ENCODE measurements at places on chromosomes 6 and 20.
A peak's percentile ranks its signal among the peaks of the same experiment; 100 is the strongest.

DNA sequence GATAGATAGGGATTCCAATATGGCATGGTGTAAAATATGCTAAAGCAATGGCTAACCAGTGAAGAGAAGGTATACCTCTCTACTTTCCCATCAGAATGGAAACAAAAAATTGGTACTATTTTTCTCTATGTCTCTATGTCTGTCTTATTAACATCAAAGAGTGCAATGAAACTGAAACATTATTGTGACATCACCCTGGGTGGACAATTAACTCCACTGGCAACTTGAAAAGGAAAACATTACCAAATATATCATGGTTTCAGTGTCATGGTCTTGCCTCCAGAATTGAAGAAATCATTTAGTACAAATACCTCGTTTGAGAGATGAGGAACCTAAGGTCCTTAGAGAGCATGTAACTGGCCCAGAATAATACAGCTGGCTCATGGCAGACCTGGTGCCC is 1132.5 kb upstream of the MAP3K7 start:
- DNase-seq, result no peak

GRCh38 chr20:13008761-13009681 is at the start of gene SPTLC3:
TSS of gene SPTLC3 (plus strand) at chr20:13008972. CDS start at chr20:13009268, 296 bp downstream.
- no peak for DNase-seq

DNA sequence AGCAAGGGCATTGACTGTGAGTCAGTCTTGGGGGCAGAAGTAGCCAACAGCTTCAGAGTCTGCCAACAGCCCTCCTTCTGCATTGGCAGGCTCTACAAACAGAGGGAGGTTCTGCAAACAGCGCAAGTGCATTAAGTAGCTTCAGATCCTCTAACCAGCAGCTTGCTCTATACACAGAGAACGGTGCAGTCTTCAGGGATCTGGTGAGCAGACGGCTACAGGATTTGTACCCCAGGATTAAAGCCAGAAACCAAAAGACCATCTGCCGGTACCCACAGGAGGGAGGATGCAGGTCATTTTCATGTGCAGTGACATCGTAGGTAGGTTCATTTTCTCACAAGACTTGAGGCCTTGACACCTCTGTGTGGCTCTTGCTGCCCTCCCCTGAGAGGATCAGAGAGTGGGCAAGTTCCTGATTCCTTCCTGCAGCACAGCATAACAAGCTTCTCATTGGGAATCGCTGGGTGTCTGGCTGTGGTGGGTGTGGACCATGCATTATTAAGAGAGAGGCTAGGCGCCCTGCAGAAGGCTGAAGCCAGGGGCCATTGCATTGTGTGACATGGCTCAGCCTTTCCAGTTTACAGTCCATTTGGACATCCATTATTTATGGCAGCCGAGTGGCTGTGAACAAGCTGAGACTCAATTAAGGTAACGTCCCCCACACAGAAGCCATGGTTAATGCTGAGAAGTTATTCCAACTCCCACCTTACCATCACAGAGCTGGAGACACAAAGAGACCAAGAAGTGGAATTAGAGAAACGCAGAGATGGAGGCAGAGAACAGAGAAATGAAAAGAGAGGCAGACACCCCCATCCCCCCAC is 250.0 kb downstream of the LRFN2 start:
- no peak for DNase-seq

DNA sequence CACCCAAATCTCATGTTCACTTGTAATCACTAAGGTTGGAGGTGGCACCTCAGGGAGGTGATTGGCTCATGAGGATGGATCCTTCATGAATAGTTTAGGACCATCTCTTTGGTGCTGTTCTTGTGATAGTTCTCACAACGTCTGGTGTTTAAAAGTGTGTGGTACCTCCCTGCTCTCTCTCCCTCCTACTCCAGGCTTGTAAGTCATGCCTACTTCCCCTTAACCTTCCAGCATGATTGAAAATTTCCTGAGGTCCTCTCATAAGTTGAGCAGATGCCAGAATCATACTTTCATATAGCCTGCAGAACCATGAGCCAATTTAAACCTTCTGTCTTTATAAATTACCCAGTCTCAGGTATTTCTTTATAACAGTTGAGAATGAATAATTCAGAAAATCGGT is 16.6 kb downstream of the HLA-A start:
- DNase-seq, result no peak

GRCh38 chr20:49749625-49750024 is 35.9 kb upstream of the B4GALT5 start:
- DNase-seq, result no peak

DNA sequence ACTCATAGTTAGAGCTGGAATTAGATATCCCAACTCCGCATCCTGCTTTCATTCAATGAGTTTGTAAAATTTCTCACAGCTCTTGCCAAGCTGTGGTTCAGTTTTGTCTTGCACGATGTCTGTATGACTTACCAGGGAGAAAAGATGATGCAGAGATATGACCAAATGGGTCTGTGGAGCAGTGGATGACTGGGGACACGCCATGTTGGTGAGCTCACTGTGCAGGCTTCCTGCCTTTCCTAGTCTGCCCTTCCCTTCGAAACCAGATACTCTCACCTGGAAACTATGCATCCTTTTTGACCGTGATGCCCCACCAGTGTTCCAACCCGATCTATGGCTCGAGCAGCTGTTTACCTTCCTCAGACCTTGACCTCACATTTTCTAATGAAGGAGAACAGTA is 262.7 kb upstream of the BMP2 start:
- DNase-seq, result no peak

DNA sequence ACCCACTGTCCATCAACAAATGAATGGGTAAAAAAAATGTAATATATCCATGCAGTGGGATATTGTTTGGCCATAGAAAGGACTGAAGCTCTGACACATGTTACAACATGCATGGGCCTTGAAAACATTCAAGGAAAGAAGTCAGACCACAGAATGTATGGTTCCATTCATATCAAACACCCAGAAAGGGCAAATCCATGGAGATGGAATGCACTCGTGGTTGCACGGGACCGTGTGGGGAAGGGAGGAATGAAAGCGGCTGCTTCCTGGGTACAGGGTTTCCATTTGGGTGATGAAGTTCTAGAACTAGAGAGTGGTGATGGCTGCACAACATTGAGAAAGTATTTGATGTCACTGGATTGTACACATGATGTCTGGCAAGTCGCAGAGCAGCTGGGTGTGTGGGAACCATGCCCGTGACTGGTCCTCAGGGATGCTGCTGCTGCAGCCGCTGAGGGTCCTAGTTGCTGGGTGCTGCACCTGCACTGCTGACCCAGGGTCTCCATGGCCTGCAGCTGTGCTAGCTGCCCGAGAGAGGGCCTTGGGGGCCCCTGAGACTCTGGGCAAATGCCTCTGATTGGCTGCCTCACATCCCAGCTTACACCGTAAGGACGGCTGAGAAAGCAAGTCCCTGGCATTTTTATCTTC is 220.3 kb downstream of the NRN1 start:
- DNase-seq, result no peak

GRCh38 chr6:80771941-80772340 is 665.5 kb downstream of the BCKDHB start:
- DNase-seq, result no peak

- DNase-seq, result no peak
Measured at GRCh38 chr20:63402181-63402859, 41.2 kb upstream of the CHRNA4 start.

- no peak for DNase-seq
Measured at GRCh38 chr6:5776706-5777390, 229.9 kb downstream of the NRN1 start.

DNA sequence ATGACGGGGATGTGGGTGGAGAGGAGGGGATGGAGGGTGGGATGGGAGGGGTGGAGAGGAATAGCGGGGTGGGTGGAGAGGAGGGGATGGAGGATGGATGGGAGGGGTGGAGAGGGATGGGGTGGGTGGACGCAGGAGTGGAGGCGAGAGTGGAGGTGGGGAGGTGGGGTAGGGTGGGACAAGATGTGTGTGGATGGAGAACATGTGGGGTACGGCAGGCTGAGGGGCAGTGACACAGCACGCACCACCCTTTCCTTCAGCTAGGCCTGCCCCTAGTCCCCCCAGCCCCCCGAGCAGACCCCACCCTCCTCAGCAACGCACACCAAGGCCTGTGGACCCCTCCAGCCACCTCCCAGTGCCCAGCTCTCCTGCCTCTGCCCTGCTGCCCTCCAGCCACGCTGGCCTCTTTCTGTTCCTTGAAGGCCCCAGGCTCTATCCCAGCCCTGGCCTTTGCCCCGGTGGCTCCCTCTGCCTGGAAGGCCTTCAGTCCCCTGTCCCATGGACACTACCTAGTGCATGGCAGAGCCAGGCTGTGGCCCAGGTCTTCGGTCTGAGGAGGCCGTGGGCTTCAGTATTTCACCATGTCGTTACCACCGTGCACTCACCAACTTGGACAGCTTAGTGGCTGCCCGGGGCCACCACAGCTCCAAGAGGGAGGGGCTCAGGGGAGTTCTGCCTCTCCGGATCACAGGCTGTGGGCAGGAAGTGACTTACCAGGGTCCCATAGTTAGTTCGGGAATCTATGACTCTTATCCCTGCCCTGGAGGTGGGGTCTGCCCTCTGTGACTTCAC is 78.4 kb upstream of the PMEPA1 start:
- no peak for DNase-seq

DNA sequence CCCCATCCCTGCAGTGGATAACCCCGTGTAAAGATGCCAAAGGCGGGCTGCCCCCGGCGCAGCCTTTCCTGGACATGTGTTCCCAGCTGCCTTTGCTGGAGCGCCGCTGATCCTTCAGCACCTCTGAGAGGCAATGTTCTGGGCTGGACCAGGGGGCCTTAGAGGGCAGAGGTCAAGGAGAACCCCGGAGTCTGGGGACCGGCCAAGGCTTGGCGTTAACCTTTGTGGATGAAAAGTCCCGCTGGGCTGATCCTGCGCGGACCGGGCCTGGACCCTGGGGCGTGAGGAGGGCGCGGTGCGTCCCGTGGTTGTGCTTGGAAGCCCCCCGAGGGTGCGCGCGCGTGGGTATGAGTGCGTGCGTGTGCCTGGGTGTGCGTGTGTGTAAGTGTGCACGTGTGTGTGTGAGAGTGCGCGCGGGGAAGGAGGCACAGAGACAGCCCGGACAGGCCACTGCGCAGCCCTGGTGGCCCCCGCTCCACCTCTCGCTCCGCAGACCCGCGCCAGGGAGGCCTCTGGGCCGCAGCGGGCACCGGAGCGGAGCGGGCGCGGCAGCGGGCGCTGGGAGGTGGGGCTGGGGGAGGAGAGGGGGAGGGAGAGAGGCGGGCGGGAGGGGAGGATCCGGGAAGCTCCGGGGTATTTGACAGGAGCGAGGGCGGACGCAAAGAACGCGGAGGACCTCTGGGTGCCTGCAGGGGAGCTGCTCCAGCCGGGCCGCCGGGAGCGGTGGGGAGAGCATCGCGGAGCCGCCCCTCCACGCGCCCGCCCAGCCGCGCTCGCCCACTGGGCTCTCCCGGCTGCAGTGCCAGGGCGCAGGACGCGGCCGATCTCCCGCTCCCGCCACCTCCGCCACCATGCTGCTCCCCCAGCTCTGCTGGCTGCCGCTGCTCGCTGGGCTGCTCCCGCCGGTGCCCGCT is at the start of gene SMOC2:
Gene SMOC2, plus strand, starts transcription at position 665 of the 914 bp plus-strand sequence. Its CDS starts 187 bp downstream, at position 852.
- DNase-seq, result no peak

GRCh38 chr6:52551483-52552277 is 25.2 kb downstream of the TRAM2 start:
- no peak for DNase-seq

DNA sequence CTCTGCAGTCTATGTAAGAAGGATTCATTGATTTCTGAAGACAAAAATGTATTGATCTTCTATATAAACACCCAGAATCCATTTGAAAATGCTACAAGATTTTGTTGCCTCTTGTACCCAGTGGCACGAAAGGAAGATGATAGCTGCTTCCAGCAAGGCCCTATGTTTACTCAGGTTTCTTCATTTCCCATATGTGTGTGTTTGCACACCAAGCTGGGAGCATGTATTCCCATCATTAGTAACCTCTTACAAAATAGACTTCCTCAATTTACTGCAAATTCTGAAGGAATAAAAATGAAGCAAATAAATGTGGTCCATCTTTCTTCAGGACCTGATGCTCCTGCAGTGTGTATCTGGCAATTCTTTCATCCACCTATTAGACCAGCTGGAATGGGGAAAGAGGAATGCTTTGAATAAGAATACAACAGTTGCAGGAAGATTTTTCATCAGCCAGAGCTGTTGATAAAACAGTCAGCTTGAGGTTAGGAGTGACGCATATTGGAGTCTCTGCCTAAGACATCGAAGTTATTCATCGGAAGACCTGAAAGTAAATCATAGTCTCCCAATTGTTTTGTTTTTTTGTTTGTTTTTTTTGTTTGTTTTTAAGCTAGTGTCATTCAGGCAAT is 132.3 kb downstream of the PDE7B start:
- DNase-seq, result no peak

- no peak for DNase-seq
Measured at GRCh38 chr20:1377341-1377871, 15.4 kb downstream of the FKBP1A start.

DNA sequence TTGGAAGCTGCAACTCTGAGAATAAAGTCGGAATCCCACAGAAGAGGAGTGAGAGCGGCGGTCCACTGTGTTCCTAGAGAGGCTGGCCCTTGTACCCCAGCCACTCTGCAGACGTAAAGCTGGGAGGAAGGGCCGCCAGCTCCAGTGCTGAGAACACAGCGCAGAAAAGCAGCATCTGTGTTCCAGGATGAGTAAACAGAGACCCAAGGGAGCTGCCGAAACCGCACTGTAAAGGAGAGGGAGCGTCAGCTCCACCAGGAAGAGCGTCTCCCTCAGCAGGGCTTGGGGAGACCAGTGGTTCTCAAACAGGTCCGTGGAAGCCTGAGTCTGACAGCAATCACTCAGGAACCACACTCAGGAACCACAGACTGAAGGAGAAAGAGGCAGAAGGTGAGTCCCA is 134.0 kb downstream of the WDR27 start:
- DNase-seq, result no peak

- DNase-seq, result no peak
Measured at GRCh38 chr6:30144811-30145210, 8.9 kb downstream of the TRIM40 start.

GRCh38 chr20:60263725-60264709 is 305.8 kb downstream of the CDH26 start:
- no peak for DNase-seq

- DNase-seq, result peak; percentile 58
Measured at GRCh38 chr6:69866770-69867638, 648 bp downstream of the COL19A1 start.

GRCh38 chr20:17797161-17797560 is 97.4 kb downstream of the BANF2 start:
- no peak for DNase-seq

DNA sequence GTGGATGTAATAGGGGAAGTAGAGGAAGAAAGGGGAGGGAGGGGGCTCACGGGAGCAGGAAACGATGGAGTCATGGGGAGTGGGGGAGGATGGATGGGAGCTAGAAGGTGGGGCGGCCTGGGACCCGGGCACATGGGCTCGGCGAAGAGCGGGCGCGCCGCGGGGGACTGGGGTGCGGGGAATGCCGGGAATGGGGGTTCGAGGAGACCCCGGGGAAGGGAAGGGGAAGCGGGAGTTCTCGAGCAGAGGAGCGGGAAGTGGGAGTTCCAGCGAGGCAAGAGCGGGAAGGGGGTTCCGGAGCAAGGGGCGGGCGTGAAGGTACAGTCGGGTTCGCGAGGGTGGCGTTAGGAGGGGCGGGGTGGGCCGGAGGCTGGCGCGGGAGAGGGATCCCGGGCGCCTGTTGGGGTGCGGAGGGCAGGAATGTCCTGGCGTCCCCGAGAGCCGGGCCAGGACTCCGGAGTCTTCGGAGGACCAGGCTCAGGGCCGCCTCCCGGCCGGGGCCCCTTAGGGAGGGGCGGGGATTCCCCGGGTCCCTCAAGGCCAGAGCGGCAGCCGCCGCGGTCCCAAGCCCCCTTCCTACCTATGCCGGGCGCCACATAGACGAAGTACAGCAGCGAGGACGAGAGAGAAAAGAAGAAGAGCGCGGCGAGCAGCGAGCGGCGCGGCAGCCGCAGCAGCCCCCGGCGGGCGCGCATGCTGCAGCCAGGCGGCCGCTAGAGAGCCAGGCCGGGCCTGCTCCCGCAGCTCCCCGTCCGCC is 504 bp downstream of the B4GALT5 start:
- peak; percentile 18 for DNase-seq

- DNase-seq, result no peak
Measured at GRCh38 chr6:133806382-133807140, 82.4 kb upstream of the TCF21 start.
